Heart right ventricle (tissue), 16 donors: ENCODE measurements at places on chromosomes 2 and 18. TPM values are rescaled to one million over a fixed set of nuclear protein-coding genes. Genes with fewer than 3 reads are reported as not detected.

PLCD4 gene
- total RNA-seq = 0.62 TPM

GATA6 gene
- 79.8 TPM for total RNA-seq

MREG gene
- total RNA-seq = 0.82 TPM

CLEC4F gene
- total RNA-seq = 0.62 TPM

STEAP3 gene
- 15.3 TPM for total RNA-seq

ALPP gene
- not detected for total RNA-seq

CCDC141 gene
- 229 TPM for total RNA-seq

ECEL1 gene
- not detected for total RNA-seq

CKAP2L gene
- 0.41 TPM for total RNA-seq

LOXHD1 gene
- total RNA-seq = 0.92 TPM

DSG2 gene
- total RNA-seq = 43.6 TPM

SERPINB5 gene
- total RNA-seq = not detected

NEURL3 gene
- not detected for total RNA-seq

GKN1 gene
- not detected for total RNA-seq

IL1RN gene
- total RNA-seq = 0.22 TPM

MC4R gene
- not detected for total RNA-seq

EIF2AK2 gene
- 21.6 TPM for total RNA-seq

CASP10 gene
- 5.4 TPM for total RNA-seq

NOSTRIN gene
- 8.2 TPM for total RNA-seq

CYP27A1 gene
- total RNA-seq = 6.5 TPM

MOGAT1 gene
- 0.56 TPM for total RNA-seq

MEP1B gene
- total RNA-seq = 0.17 TPM

KRCC1 gene
- total RNA-seq = 21.0 TPM

MBOAT2 gene
- total RNA-seq = 16.3 TPM

L3MBTL4 gene
- 3.1 TPM for total RNA-seq

ANXA4 gene
- total RNA-seq = 34.3 TPM

TFCP2L1 gene
- 0.14 TPM for total RNA-seq

DSG1 gene
- total RNA-seq = 0.93 TPM

CYP27C1 gene
- not detected for total RNA-seq

KCNG2 gene
- total RNA-seq = 0.17 TPM

THADA gene
- 15.6 TPM for total RNA-seq

CXCR1 gene
- 0.28 TPM for total RNA-seq

UGT1A4 gene
- total RNA-seq = not detected

PLGLB1 gene
- 2.0 TPM for total RNA-seq

DARS1 gene
- 64.4 TPM for total RNA-seq

IL1R2 gene
- 0.53 TPM for total RNA-seq

IL36B gene
- not detected for total RNA-seq

RFX8 gene
- total RNA-seq = 0.22 TPM

HOXD8 gene
- 0.37 TPM for total RNA-seq

NAT8 gene
- not detected for total RNA-seq

AGAP1 gene
- 25.1 TPM for total RNA-seq

NYAP2 gene
- not detected for total RNA-seq

RGPD3 gene
- total RNA-seq = not detected

ADRA2B gene
- total RNA-seq = 2.0 TPM

HJURP gene
- total RNA-seq = 2.9 TPM

CPO gene
- total RNA-seq = not detected

RIT2 gene
- not detected for total RNA-seq

KHK gene
- 3.9 TPM for total RNA-seq

STK17B gene
- total RNA-seq = 3.2 TPM

CRYGC gene
- total RNA-seq = not detected

RAX gene
- total RNA-seq = not detected

GALNT14 gene
- total RNA-seq = 0.61 TPM

LONRF2 gene
- 25.6 TPM for total RNA-seq

TWIST2 gene
- total RNA-seq = 0.19 TPM
